ENCODE measurements at places on chromosomes 2 and 18. TPM values are rescaled to one million over a fixed set of nuclear protein-coding genes. Genes with fewer than 3 reads are reported as not detected.

- DNase-seq, result no peak
These were observed 280.9 kb downstream of the HRH4 start for GRCh38 chr18:24741321-24741720.

GRCh38 chr2:236870370-236870769 is 215.3 kb upstream of the COPS8 start:
- DNase-seq, result no peak

The SERPINE2 gene
- 26.9 TPM for total RNA-seq

- peak; percentile 12 for DNase-seq
These were observed 75.7 kb downstream of the PIK3C3 start for GRCh38 chr18:42030586-42031182.
